ENCODE measurements at places on chromosomes 16 and 17. TPM values are rescaled to one million over a fixed set of nuclear protein-coding genes. Genes with fewer than 3 reads are reported as not detected.
A peak's percentile ranks its signal among the peaks of the same experiment; 100 is the strongest.

Gene STH
- total RNA-seq = not detected

Gene AANAT
- not detected for total RNA-seq

DNA sequence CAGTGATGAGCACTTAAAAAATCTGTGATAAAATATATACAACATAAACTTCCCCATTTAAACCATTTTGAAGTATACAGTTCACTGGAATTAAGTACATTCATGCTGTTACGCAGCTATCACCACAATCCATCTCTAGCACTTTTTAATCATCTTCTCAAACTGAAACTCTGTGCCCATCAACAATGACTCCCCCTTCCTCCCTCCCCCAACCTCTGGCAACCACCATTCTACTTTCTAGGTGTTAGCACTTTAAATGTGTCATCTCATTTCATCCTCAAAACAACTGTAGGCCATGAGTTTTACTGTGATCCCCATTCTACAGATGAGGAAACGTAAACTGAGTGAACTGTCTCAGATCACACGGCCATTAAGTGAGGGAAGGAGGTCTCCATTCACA lies 13.8 kb upstream of the TMEM98 start:
- H3K4me1 ChIP-seq = no peaks in the 10 kb centered on the region
- DNase-seq = no peak
- H3K4me3 ChIP-seq = no peak overlapping the region
- H3K36me3 ChIP-seq = no peaks in the 10 kb centered on the region

- peaks cover 53% of the 10 kb centered on the region for H3K36me3 ChIP-seq
- peak overlapping the region; percentile 98 for H3K27ac ChIP-seq
- no peaks in the 10 kb centered on the region for H3K27me3 ChIP-seq
- peaks cover 27% of the 10 kb centered on the region for H3K4me1 ChIP-seq
- no peak overlapping the region for H3K4me3 ChIP-seq
Measured at GRCh38 chr17:76735006-76735405, 2.1 kb downstream of the SRSF2 start.

GRCh38 chr17:37109731-37110710 lies 161.3 kb downstream of the AATF start:
- peaks cover 15% of the 10 kb centered on the region for H3K36me3 ChIP-seq
- no peak overlapping the region for H3K4me3 ChIP-seq
- no peaks in the 10 kb centered on the region for H3K27me3 ChIP-seq
- DNase-seq = no peak
- no peaks in the 10 kb centered on the region for H3K4me1 ChIP-seq
